Left cardiac atrium (tissue), 4 donors: ENCODE measurements at places on chromosomes 3 and 15. TPM values are rescaled to one million over a fixed set of nuclear protein-coding genes. Genes with fewer than 3 reads are reported as not detected.
A peak's percentile ranks its signal among the peaks of the same experiment; 100 is the strongest.

The LRRIQ4 gene
- total RNA-seq: not detected

The GOLGA6A gene
- total RNA-seq: not detected

DNA sequence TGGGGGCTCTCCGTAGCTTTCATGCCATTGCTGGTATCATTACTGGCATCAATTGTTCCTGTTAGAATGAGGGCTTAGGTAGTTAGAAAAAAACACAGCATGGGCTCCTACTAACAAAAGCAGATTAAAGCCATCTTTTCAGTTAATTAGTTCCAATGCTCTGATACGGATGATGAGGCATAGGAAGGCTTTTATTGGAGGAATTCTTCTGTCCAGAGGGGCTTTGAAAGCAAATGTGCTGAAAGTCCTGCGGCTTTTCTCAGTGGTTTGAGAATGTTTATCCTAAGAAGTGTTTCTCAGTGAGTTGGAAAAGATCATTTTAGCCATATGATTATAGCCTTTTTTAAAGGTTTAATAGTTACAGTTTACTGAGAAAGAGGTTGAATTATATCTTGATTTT lies 198.5 kb downstream of the THSD4 start:
- DNase-seq: no peak

The SMCO1 gene
- total RNA-seq: 28.5 TPM

The GOLGA6L7 gene
- total RNA-seq: not detected

DNA sequence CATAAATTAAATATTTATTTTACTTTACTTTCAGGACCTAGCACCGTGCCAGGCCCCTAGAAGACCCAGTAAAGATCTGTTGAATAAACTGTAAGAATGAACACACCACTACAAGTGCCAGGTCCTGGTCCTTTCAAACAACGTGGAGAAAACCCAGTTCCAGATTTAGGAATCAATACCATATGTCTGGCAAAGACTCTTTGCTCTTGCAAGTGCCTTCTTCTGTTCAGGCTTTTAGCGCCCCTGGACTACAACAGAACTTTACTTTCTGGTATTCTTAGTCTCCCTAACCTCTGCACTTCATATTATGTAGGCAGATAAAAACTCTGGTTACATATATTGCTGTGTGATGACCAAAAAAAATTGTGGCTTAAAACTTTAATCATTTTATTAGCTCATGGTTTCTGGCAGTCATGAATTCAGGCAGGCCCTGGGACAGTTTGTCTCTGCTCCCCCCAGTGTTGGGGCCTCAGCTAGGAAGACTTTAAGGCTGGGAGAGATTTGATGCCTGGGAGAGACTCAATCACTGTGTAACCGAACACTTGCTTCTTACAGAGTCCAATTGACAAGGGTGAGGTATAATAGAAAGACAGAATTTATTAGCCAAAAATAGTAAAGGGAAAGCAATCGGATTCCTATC lies 2.9 kb upstream of the PSMA4 start:
- DNase-seq: no peak

DNA sequence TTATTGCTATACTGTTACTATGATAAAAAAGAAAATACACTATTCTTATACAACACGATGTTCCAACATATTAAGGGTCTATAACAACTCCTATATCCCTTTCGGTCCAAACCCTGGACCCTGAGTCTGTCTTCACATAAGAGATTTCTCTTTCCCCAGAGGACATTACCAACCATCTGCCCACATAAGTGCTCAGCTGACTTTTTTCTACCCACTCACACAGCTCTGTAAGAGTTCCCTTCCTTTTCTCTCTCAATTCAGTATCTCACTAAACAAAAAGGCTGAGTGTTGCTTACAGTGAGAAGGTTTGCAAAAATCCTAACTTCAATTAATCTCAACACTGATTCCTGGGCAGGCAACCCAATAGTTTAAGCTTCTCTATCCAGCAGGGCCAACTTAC lies 30.5 kb downstream of the ITGB5 start:
- DNase-seq: no peak

GRCh38 chr15:60454824-60455223 lies 24.1 kb downstream of the ICE2 start:
- no peak for DNase-seq

GRCh38 chr3:38853011-38853410 lies 37.0 kb upstream of the SCN10A start:
- no peak for DNase-seq

GRCh38 chr3:94356581-94356980 lies 293.7 kb downstream of the NSUN3 start:
- DNase-seq: no peak

DNA sequence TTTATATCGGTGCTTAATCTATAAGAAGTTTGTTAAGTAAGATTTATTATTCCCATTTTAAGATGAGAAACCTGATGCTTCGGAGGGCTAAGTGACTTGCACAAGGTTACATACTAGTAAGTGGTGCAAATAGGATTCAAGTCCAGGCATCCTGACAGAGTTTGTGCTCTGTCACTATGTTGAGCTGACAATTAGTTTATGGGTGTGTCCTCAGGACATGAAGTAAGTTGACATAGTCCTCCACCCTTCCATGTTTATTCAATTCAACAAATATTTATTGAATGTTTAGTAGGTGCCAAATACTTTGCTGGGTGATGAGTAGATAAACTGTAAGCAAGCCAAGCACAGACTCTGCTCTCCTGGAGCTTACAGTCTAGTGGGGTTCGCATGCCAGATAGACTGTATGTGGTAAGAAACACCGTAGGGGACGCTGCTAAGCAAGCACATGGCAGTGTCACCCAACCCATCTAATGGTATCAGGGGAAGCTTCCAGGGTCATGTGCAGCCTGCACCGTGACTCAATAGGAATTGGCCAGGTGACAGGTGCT lies 342.7 kb upstream of the SATB1 start:
- DNase-seq: no peak

- no peak for DNase-seq
These were observed 9.2 kb downstream of the NDUFB5 start for GRCh38 chr3:179613807-179614206.

GRCh38 chr15:55586808-55587207 lies 1.3 kb downstream of the PYGO1 start:
- DNase-seq: no peak

GRCh38 chr15:67307889-67308597 lies 53.5 kb downstream of the IQCH start:
- no peak for DNase-seq

GRCh38 chr3:64687086-64687780 lies 567 bp downstream of the ADAMTS9 start:
- DNase-seq: no peak

DNA sequence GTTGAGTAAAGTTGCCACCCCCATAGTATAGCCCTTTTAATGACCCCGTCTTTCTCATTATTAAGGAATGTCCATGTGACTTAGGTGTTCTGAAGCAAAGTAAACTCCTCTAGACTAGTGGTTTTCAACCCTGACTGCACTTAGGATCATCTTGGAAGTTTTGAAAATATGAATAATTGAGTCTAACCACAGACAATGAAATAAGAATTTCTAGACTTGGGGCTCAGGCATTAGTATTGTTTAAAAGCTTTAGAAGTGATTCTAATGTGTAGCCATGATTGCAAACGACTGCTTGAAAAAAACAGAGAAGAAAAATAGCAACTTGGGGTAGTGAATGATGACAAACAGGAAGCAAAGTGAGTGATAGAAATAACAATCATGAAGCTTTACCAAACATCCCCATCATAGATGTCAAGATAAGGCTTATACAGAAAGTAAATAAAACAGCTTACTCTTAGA lies 35.0 kb downstream of the ALCAM start:
- no peak for DNase-seq

DNA sequence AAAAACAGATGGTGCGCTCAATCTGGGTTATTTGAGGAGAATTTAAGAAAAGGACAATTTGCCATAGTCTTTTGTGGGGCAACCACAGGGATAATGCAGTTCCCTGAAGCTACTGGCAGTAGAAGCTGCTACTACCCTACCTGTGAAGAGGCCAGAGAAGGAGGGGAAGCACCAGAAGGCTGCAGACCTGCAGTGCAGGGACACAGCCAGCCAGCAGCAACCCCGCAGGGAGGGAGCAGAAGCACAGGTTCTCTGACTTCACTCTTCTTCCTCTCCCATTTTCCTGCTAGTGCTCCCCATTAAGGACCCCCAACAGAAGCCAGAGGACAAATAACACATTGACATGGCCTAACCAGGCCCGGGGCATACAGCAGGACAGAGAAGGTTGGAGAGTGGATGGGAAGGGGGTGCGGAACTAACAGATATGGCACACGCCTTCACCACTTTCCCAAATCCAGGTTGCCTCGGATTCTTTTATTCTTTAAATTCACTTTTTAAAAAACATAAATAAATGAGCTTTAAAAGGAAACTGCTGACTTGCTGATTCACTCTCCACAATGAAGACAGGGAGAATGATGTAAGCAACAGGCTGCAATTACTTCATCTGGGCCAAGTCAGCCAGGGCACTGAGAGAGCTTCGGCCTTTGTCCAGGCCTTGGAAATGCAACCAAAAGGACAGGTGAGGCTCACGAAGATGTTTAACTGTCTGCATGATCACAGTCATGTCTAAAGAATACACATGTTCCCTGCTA lies 30.1 kb downstream of the POPDC2 start:
- DNase-seq: no peak

The REC114 gene
- not detected for total RNA-seq

The THRB gene
- 8.3 TPM for total RNA-seq

The ASB14 gene
- total RNA-seq: not detected

The SEMA5B gene
- total RNA-seq: 2.4 TPM

- no peak for DNase-seq
These were observed 45.0 kb downstream of the EHHADH start for GRCh38 chr3:185208823-185209222.

DNA sequence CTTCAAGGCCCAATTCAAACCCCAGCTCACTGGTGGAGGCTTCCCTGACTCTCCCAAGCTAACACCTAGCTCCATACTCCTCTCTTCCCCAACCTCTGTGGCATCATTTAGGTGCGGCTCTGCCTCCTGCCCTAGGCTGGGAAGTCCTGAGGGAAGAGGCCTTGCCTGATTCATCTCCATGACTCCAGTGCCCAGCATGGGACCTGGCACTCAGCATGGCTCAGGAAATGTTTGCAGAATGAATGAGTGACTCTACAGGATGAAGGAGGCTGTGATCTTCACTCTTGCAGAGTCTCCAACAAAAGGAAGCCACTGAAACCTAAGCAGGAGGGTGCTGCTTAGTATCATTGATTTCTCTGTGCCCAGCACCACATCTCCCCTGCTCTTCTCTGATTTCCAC lies 34.5 kb upstream of the INSYN1 start:
- DNase-seq: no peak

- no peak for DNase-seq
These were observed 281.6 kb upstream of the TMCO5A start for GRCh38 chr15:37652646-37653417.

DNA sequence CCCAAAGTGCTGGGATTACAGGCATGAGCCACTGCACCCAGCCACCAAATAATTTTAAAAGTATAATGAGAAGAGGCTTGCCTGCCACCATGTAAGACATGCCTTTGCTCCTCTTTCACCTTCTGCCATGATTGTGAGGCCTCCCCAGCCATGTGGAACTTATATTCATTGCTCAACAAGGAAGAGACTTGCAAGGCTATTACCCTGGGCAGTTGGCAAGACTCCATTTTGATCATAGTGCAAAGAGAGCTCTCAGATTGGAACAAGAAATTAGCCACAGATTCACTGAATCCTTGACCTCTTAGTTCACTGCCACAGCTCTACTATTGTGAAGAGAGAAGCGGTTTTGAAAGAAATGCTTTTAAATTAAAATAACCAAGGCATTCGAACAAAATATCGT lies 6.1 kb downstream of the SCAP start:
- DNase-seq: no peak

The CSPG4 gene
- 27.6 TPM for total RNA-seq

The RETNLB gene
- total RNA-seq: not detected

DNA sequence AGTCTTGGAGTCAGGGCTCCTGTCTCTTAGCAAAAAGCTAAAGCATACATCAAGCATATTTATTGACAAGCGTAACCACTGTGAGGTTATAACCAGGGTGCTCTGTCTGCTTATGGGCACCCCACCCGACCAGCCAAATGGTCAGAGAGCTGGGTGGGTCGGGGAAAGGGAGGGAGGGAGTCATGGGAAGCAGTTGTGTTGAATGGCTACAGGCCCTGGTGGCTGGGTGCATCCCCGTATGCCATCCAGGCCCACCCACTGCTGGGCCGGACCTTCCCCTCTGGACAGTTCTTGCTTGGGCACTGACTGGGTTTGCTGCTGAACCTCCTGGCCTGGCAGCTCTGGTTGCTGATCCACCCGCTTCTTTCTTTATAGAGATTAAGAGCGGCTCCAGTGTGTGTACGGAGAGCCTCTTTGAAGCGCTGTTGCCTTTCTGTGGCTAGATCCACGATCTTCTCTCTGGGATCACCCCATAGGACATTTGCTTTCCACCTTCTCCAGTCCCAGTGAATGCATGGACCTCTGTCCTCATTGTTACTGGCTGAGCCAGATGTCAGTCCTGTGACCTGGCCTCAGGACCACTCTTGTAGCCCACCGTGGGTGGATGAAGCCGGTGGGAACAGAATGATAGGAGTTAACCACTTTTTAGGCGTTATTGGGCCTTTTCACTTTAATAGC lies 59.6 kb downstream of the SMAD3 start:
- DNase-seq: no peak

DNA sequence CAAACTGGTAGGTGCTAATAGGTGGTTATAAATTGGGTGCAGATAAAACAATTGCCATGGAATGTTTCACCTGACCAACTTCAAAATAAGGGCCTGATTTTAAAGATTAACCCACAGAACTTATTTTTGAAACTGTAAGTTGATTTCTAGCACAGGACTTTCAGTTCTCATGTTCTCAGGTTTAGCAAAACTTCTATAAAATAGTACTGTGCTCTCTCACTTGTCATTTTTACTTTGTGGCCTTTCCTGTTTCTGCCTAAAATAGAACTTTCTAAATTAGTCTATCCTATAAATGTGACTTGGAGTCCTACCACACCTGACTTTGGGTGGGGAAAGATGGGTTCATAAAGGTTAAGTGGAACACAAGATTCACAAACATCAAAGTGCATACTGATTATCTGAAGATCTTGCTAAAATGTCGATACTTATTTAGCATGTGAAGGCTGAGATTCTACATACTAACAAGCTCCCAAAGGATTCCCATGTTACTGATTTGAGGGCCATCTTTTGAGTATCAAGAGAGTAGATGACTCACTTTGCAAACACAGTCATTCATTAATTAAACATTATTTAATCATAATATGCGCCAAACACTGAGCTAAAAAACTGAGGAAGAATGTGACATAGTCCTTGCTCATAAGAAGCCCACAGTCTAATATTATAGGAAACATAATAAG lies 38.6 kb downstream of the BTLA start:
- DNase-seq: no peak

GRCh38 chr3:183584246-183584913 lies 28.9 kb upstream of the KLHL6 start:
- peak; percentile 52 for DNase-seq

DNA sequence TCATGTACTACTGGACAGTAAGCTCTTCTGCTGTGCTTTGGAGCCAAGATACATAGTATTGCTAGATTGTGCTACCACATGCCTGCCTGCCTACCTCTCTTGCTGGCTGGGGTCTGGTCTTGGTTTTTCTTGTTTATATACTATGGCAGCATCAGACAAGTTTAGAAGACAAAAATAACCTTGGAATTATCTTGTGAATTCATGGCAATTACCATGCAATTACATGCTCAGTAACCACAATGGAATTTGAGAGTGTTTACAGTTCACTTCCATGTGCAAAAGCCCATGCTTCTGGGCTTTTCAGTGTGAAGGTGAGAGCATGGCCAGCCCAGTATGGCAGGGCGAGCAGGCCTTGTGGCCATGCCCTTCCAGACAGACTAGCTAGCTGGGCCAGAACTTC lies 48.0 kb upstream of the C15orf61 start:
- no peak for DNase-seq
